ENCODE measurements at places on chromosomes 7 and 10. TPM values are rescaled to one million over a fixed set of nuclear protein-coding genes. Genes with fewer than 3 reads are reported as not detected.
A peak's percentile ranks its signal among the peaks of the same experiment; 100 is the strongest.

The STK17A gene
- 53.5 TPM for total RNA-seq

- H3K27me3 ChIP-seq, result no peaks in the 10 kb centered on the region
- no peak overlapping the region for H3K27ac ChIP-seq
- H3K4me3 ChIP-seq, result peak overlapping the region; percentile 83
These were observed 1.1 kb downstream of the EFCAB10 start for GRCh38 chr7:105580022-105580740.

- no peak for DNase-seq
- H3K27me3 ChIP-seq, result no peaks in the 10 kb centered on the region
- no peak overlapping the region for H3K27ac ChIP-seq
- H3K36me3 ChIP-seq, result no peaks in the 10 kb centered on the region
These were observed 139.7 kb downstream of the HTR7 start for GRCh38 chr10:90718182-90718581.

DNA sequence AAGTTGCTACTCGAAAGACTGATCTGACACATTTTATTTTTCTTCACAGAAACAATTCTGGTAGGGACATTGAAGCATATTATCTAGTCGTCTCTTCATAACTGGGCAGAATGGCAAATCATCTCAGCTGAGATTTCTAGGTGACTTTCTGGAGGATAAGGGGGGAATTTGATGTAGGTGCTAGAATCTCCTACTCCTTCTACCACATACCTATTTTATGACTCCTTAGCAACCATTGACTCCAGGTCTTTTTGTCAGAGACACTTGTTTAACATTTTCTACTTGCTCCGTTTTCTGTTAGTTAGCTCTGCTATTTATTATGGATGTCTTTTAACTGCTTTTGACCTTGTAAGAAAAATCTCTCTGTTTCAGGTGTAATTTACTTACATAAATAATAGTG lies 380.9 kb upstream of the SEMA3C start:
- no peaks in the 10 kb centered on the region for H3K36me3 ChIP-seq
- peaks cover 40% of the 10 kb centered on the region for H3K4me1 ChIP-seq
- H3K27ac ChIP-seq, result no peak overlapping the region
- no peak for DNase-seq
- H3K4me3 ChIP-seq, result no peak overlapping the region
